Stimulated activated naive CD8-positive, alpha-beta T cell treated with anti-CD3 and anti-CD28 coated beads, Interleukin-15, Interleukin-2, amounts not matched to agents 100 U/mL and 50 U/mL, for 24 hours (primary cell): ENCODE measurements at places on chromosomes 2 and 18.

- no peak for DNase-seq
Observed at GRCh38 chr2:30559544-30560275, 112.7 kb downstream of the LCLAT1 start.

- DNase-seq, result no peak
Observed at GRCh38 chr2:194556629-194557028, 1100.4 kb upstream of the SLC39A10 start.

DNA sequence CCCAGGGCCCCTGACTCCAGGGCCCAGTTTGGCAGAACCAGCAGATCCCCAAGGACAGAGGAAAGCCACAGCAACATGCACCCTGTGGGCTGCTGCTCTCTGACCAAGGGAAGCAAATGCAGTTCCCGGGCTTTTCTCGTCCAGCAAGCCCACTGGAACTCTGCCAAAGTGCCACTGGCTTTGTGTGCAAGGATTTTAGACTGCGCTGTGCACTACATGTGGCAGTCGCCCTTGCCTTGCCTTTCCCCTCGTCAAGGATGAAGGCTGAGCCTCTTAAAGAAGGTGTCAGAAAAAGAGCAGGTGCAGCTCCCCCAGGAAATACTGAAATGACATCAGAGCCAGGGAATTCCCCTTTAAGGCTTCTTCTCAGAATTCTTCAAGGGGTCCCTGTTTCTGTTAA lies 199.2 kb downstream of the TFCP2L1 start:
- no peak for DNase-seq

- no peak for DNase-seq
Observed at GRCh38 chr18:51522338-51522737, 324.9 kb upstream of the MEX3C start.

DNA sequence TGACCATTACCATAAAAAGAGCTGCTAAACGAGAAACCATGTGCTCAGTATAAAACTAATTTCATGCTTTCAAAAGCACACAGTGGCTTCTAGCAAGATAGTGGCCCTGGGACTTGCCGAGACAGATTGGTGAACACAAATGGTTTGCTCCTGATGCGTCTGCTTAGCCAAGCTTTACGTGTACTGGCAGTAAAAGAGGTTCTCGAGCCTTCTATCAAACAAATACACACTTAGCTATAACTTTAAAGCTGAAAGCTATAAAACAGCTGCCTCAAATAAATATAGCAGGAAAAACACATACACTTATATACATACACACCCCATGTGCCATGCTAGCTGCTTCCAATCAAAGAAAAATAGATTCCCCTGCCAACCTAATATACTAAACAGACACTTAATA lies 117.0 kb downstream of the ZNF385B start:
- no peak for DNase-seq

DNA sequence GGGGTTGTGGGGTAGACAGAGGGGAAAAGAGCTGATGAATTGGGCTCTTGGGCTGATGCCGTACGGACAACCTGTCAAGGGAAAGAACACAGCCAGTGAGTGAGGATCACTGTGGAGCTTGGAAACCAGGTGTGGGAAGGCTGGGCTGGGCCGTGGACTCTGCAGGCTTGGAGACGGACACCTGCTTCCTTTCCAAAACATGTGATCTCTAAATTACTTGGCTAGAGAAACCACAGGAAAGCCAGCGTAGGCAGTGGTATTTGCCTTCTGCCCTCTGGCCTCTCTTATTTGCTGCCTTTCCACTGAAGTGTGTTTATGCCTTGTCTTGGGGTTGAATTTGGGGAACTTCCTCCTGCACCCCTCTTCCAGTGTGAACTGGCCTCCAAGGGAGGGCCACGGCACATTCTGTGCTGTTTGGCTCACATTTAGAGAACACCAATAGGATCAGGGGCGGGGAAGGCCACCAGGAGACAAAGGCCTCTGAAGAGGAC lies 267.7 kb downstream of the PRKCE start:
- DNase-seq, result no peak

GRCh38 chr2:201407265-201407664 lies 44.0 kb downstream of the TRAK2 start:
- no peak for DNase-seq

DNA sequence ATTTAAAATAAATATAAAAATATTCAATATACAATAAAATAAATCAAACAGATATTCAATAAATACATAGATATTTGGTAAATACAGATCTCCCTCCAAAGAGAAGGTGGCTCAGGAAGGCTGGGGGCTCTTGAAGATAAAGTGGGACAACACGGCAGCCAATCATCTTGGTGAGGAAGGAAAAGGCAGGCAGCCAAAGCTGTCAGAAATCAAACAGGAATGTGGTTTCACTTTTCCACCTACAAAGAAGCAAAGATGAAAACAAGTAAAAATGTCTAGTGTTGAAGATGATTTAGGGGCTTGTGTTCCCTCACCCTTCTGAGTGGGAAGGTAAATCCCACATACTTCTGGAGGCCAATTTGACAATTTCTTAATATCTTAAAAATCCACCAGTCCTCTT lies 85.7 kb downstream of the B3GNT2 start:
- DNase-seq, result no peak

GRCh38 chr2:72051971-72052505 lies 95.6 kb downstream of the CYP26B1 start:
- DNase-seq, result no peak
